ENCODE measurements at places on chromosomes 6 and 20.

DNA sequence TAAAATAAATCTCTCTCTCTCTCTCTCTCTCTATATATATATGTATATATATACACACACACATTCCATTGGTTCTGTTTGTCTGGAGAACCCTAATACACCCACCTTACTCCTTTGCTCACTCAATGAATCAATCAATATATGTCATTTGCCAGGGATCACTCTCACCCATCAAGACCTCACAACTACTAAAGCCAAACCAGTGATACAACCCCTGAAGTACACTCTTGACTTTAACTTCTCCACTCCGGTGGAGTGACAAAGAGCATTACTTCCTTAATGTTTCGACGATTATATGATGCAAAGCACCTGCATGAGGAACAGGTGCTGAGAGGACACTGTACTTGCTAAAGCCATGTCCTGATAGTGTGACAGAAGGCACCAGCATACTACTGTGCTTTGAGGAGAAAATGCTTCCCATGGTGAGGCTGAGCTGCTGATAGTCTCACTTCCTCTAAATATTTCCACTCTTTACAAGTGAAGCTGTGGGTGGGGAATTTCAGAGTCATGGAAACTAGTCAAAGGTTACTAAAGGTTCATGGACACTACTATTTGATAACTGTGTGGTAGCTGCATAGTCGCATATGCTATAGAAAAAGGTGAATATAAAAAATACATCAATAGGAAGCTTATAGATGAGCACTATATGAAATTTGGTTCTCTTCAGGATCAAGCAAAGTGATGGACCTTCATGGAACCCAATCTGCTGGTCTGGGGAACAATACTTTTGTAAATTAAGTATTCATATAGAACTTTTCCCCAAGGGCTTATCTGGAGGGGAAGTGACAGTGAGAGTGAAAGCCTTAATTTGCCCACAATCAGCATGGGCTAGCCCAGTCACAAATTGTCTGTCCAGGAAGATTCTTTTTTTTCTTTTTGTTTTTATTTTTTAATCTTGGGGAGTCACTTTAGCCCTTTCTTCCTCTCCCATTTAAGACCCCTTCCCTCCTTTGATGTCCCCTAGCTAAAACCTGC lies 141.9 kb upstream of the NEDD9 start:
- peak; percentile 78 for DNase-seq

- no peak for DNase-seq
Measured at GRCh38 chr6:150685860-150686259, 86.2 kb downstream of the PLEKHG1 start.

- no peak for DNase-seq
Measured at GRCh38 chr6:2859185-2859700, 17.6 kb upstream of the SERPINB1 start.

GRCh38 chr6:80174900-80175572 lies 68.6 kb downstream of the BCKDHB start:
- no peak for DNase-seq

DNA sequence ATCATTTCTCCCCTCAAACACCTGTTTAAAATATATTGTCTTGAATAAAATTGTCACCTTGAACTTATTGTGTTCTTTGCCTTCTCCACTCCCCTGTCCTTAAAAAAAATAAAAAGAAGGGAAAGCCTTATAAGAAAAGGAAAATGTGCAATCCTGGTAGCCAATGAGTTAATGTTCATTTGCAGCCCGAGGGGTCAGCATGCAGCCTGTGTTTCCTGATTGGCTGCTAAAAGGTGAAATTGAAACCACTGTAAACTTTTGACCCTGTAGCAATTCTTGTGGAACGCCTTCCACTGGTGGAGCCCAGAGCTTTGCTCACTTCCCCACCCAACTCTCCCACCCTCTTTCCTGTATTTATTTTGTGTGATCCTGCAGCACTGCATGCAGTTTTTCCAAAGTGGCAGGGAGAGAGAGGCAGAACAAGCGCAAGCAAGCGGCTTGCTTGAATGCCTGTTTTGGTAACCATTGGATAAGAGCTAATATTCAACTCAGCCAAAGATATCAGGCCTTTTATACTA lies 74.9 kb downstream of the NCOA3 start:
- peak; percentile 64 for DNase-seq

DNA sequence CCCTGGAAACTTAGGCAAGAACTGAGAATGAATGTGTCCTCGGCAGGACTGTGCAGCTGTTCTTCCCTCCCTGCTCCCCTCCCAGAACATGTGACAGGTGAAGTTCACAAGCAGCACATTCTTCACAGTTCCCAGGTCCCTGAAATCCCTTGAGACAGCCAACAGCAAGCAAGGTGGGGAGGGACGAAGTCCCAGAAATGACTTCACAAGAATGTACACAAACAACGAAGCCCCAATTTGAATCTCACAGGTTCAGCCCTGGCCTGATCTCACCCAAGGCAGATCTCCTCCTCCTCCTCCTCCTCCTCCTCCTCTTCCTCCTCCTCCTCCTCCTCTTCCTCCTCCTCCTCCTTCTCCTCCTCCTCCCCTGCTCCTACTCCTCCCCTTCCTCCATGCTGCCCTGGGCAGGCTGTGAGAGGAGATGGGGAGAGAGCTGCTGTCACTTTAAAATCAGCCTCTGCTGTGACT lies 32.4 kb downstream of the WRNIP1 start:
- DNase-seq: no peak

GRCh38 chr20:41649489-41649888 lies 31.3 kb upstream of the CHD6 start:
- no peak for DNase-seq

GRCh38 chr6:82040405-82041221 lies 206.9 kb downstream of the IBTK start:
- peak; percentile 88 for DNase-seq

DNA sequence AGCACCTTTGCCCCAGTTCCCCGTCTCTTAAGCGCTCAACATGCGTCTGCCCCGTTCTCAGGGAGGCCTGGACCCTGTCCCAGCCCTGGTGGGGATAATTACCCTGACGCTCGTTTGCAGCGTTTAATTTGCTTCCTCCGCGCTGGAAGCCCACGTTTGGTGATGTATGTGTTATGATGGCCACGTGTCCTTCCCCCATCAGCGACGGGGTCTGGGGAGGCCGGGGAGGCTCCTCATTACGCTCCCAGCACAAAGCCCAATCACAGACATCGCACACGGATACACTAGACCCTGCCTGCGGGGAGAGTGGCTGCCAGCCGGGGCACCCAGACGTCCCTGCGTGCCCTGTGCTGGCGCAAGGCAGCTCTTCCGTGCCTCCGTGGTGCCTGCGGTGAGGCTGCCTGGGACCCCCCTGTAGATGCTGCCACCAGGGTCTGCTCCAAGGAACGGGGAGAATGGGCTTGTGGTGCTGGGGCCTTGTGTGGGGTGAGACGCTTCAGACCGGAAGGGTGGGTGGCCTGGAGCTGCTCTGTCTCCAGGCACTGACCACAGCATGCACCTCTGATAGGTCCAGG lies 10.2 kb upstream of the CHRNA4 start:
- no peak for DNase-seq

DNA sequence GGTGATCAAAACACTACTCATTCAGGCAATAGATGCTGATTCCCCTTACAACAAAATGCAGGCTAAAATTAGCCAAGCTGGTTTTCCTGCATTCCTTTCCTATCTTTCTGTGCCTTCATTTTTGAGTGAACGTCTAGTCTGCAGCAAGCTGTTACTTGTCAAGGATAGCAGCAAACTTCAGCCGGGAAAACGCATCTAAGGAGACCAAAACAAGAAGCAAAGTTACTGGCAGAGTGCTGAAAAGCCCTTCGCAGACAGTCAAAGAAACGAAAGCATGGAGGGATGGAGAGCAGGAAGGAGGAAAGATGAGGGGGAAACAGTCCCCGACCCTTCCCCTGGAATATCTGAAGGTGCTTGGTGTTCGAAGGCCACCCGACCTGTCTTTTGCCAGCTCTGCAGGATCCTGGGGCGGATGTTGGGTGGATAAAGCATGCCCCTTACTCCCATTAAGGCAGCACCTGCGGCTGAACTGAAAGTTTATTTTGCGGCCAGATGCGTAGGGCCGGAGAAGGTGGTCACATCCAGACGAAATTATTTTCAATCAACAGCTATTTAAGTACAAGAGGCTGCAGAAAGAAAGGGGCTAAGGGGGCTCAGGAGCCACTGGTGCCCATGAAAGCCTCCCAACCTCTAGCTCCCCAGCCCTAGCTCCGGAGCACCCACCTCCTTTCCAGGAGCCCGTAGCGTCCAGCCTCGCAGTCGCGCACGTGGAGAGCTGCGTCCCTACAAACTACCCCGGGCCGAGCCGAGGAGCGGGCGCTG lies 538 bp downstream of the FERMT1 start:
- DNase-seq: no peak

- DNase-seq: no peak
Measured at GRCh38 chr6:125149256-125150144, 4.1 kb upstream of the TPD52L1 start.

- no peak for DNase-seq
Measured at GRCh38 chr6:44661221-44662008, 273.9 kb downstream of the CDC5L start.

GRCh38 chr6:75855052-75855451 lies 106.0 kb downstream of the MYO6 start:
- DNase-seq: peak; percentile 81

Measured in pons (tissue), 1 donor.